ENCODE measurements at places on chromosomes 7 and 10.

DNA sequence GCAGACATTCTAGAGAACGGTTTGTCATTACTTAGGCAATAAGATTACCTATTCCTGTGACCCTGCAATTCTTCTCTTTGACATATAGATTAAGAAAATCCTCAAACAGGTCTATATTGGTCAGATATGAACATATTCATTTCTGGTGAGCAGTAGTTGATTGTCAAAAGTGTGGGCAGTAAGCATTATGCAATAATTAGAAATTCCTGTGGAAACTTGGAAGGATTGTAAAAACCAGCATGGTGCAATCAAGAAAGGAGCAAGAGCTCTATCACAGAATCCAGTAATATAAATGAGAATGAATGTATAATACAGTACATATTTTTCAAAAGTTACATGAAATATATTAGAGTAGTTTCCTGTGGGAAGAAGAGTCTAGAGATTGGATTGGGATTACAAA, 406.5 kb downstream of the SUGCT start:
- H3K4me1 ChIP-seq, result no peaks in the 10 kb centered on the region
- H3K4me3 ChIP-seq, result no peak overlapping the region
- no peaks in the 10 kb centered on the region for H3K27me3 ChIP-seq

GRCh38 chr7:157757211-157757610, 420.4 kb downstream of the DNAJB6 start:
- no peaks in the 10 kb centered on the region for H3K4me1 ChIP-seq
- no peak for ATAC-seq
- H3K36me3 ChIP-seq, result no peaks in the 10 kb centered on the region
- peaks cover 9% of the 10 kb centered on the region for H3K27me3 ChIP-seq
- no peak overlapping the region for H3K4me3 ChIP-seq
- H3K27ac ChIP-seq, result no peak overlapping the region

DNA sequence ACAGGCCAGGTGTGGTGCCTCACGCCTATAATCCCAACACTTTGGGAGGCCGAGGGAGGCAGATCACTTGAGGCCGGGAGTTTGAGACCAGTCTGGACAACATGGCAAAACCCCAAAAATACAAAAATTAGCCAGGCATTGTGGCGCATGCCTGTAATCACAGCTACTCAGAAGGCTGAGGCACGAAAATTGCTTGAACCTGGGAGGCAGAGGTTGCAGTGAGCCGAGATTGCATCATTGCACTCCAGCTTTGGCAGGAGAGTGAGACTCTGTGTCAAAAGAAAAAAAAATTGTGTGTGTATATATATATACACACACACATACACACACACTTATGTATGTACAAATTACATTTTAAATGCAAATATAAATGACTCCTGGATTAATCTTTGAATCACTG, 76.8 kb upstream of the LRRN3 start:
- H3K36me3 ChIP-seq, result no peaks in the 10 kb centered on the region
- no peaks in the 10 kb centered on the region for H3K27me3 ChIP-seq
- H3K27ac ChIP-seq, result peak overlapping the region; percentile 75
- peaks cover 28% of the 10 kb centered on the region for H3K4me1 ChIP-seq

- H3K4me3 ChIP-seq, result no peak overlapping the region
- ATAC-seq, result peak; percentile 59
- H3K4me1 ChIP-seq, result peaks cover 76% of the 10 kb centered on the region
These were observed 6.9 kb downstream of the PPIF start for GRCh38 chr10:79354141-79354540.

- H3K4me3 ChIP-seq, result no peak overlapping the region
- H3K4me1 ChIP-seq, result no peaks in the 10 kb centered on the region
- H3K27ac ChIP-seq, result no peak overlapping the region
- peaks cover 77% of the 10 kb centered on the region for H3K36me3 ChIP-seq
- no peaks in the 10 kb centered on the region for H3K27me3 ChIP-seq
These were observed 134.2 kb downstream of the SLC25A13 start for GRCh38 chr7:96187735-96188134.

DNA sequence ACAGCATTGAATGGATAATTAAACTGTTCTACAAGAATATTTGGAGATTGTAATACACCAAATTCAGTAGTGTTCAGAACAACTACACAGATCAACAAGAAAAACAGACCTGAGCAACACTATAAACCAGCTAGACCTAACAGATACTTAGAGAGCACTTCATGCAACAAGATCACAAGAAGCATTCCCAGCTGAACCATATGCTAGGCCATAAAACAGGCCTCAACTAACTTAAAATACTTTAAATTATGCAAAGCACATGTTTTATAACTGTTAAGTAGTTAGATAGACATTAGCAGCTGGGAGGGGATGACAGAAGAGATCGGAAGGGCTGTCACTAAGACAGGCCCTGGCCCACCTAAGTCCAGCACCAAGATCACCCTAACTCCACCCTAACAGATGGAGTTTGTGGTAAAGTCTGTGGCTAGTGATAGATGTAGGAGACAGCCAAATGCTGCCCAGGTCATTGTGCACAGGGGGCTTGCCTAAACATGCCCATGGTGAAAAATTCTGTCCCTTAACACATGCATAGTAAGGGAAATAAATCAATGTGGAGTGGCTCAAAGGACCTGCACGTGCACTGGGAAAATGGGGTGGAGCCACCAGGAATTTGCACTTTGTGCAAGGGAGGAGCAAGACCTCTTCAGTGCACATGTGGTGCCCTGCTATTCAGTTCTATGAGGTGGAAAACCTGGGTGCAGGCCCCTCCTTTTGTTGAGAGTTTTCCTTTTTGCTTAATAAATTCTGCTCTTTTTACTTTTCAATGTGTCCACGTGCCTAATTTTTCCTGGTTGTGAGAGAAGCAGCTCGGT, 567.8 kb upstream of the NRG3 start:
- H3K27ac ChIP-seq, result no peak overlapping the region
- H3K4me1 ChIP-seq, result no peaks in the 10 kb centered on the region
- no peaks in the 10 kb centered on the region for H3K27me3 ChIP-seq
- no peak overlapping the region for H3K4me3 ChIP-seq
- H3K36me3 ChIP-seq, result no peaks in the 10 kb centered on the region

DNA sequence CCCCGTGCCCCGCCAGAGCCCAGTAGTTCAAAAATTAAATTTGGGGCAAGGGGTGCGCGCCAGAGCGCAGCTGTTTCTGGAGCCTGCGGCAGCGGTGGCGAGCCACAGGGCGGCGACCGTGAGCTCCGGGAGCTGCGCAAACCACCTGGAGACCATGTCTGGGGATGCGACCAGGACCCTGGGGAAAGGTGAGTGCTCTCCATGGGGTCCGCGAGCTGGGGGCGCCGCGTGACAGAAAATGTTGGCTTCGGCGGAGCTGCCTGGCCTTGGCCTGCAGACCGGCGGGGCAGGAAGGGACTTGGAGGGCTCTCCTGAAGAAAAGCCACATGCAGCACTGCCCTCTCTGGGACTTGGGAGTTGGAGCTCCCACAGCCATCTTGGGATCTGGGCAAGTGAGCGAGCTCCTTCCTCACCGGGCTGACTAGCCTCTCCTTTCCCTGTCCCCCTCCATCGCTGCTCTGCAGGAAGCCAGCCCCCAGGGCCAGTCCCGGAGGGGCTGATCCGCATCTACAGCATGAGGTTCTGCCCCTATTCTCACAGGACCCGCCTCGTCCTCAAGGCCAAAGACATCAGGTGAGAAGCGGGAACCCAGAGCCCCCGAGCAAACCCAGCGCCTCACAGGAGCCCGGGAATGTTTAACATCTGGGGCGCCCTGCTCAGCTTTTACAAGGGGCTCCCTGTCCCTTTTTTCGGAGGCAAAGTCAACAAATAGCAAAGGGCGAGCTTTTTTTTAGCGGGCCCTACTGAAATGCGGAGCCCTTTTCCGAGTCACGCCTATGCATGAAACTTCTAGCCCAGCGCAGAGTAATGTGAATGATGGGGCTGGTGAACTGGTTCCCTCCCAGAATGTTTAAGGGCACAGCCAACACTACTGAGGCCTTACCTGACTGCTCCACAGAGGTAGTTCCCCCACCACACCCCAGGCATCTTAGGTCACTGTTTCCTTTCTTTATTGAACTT, 6.1 kb downstream of the GSTO2 start:
- H3K36me3 ChIP-seq, result no peaks in the 10 kb centered on the region
- H3K4me3 ChIP-seq, result peak overlapping the region; percentile 47
- peaks cover 23% of the 10 kb centered on the region for H3K27me3 ChIP-seq
- peaks cover 6% of the 10 kb centered on the region for H3K4me1 ChIP-seq

- H3K4me3 ChIP-seq, result no peak overlapping the region
- no peaks in the 10 kb centered on the region for H3K27me3 ChIP-seq
- peak; percentile 45 for ATAC-seq
- H3K27ac ChIP-seq, result no peak overlapping the region
These were observed 88.9 kb downstream of the C1GALT1 start for GRCh38 chr7:7271094-7271874.

GRCh38 chr7:75739796-75740672, 1.3 kb upstream of the HIP1 start:
- no peaks in the 10 kb centered on the region for H3K27me3 ChIP-seq
- no peaks in the 10 kb centered on the region for H3K36me3 ChIP-seq
- H3K27ac ChIP-seq, result peak overlapping the region; percentile 87
- ATAC-seq, result no peak
- peak overlapping the region; percentile 96 for H3K4me3 ChIP-seq

DNA sequence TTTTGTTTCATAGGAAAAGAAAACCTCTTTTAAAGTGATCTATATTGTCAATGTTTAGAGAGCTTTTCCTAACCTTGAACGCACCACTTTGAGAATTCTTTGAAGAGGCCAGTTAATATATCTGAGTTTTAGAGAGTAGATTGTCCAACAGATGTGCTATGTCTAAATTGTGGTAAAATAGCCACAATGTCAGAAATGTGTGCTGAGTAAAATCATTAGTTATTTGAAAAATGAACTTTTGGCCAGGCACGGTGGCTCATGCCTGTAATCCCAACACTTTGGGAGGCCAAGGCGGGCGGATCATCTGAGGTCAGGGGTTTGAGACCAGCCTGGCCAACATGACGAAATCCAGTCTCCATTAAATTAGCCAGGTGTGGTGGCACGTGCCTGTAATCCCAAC, 61.6 kb upstream of the KIAA1217 start:
- no peaks in the 10 kb centered on the region for H3K27me3 ChIP-seq
- no peaks in the 10 kb centered on the region for H3K4me1 ChIP-seq
- ATAC-seq, result no peak
- no peak overlapping the region for H3K27ac ChIP-seq
- H3K4me3 ChIP-seq, result no peak overlapping the region

DNA sequence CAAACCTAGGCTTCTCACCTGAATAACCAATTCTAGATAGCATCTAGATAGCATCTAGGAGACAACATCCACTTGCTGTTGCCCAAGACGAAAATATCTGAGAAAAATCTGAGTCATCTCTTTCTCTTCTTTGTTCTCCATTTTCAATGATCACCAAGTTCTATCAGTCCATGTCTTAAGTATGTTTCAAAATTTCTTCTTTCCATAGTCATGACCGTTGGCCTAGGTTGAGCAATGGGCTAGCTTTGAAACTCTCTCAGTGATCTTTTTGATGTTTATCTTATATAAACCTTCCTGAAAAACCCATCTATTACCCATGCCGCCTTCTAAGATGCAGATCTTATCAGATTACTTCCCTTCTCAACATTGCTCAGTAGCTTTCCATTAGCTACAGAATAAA, 23.4 kb upstream of the CASD1 start:
- ATAC-seq, result no peak
- peaks cover 7% of the 10 kb centered on the region for H3K4me1 ChIP-seq
- H3K36me3 ChIP-seq, result no peaks in the 10 kb centered on the region
- H3K27ac ChIP-seq, result no peak overlapping the region
- H3K27me3 ChIP-seq, result peaks cover 68% of the 10 kb centered on the region

GRCh38 chr10:106960812-106961211, 203.7 kb downstream of the SORCS1 start:
- ATAC-seq, result no peak
- no peak overlapping the region for H3K4me3 ChIP-seq
- H3K36me3 ChIP-seq, result no peaks in the 10 kb centered on the region
- peaks cover 15% of the 10 kb centered on the region for H3K4me1 ChIP-seq
- H3K27ac ChIP-seq, result no peak overlapping the region

GRCh38 chr7:110400411-110400810, 690.5 kb upstream of the LRRN3 start:
- no peak for ATAC-seq
- H3K36me3 ChIP-seq, result no peaks in the 10 kb centered on the region
- no peaks in the 10 kb centered on the region for H3K4me1 ChIP-seq
- H3K27ac ChIP-seq, result no peak overlapping the region
- no peak overlapping the region for H3K4me3 ChIP-seq

GRCh38 chr10:35607475-35608327, 2.6 kb downstream of the GJD4 start:
- peak overlapping the region; percentile 61 for H3K4me3 ChIP-seq
- H3K36me3 ChIP-seq, result no peaks in the 10 kb centered on the region
- no peak overlapping the region for H3K27ac ChIP-seq
- H3K27me3 ChIP-seq, result peaks cover 43% of the 10 kb centered on the region

- H3K4me3 ChIP-seq, result no peak overlapping the region
- H3K27ac ChIP-seq, result no peak overlapping the region
- no peaks in the 10 kb centered on the region for H3K36me3 ChIP-seq
- no peaks in the 10 kb centered on the region for H3K27me3 ChIP-seq
These were observed 372.3 kb upstream of the MYO3A start for GRCh38 chr10:25561758-25562157.

DNA sequence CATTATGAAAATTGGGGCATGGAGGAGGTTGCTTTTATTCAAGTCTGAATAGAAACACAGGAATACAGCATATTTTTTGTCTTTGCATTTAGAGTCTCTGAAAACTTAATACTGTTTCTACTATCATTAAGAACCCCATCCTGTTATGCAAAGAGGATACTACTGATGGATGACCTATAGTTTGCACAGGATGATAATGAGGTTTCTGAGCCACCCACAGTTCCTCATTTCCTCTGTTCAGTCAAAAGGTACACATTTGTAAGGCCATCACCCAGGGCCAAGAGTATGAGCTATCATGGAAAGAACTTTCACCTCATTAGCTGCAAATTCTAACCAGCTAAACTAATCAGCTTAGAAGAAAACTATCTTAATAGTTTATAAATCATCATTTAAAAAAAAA, 213.0 kb upstream of the CHRM2 start:
- no peak overlapping the region for H3K4me3 ChIP-seq
- H3K27ac ChIP-seq, result no peak overlapping the region
- H3K27me3 ChIP-seq, result no peaks in the 10 kb centered on the region
- no peak for ATAC-seq
- no peaks in the 10 kb centered on the region for H3K36me3 ChIP-seq

GRCh38 chr10:107919626-107920235, 755.2 kb upstream of the SORCS1 start:
- H3K4me1 ChIP-seq, result no peaks in the 10 kb centered on the region
- H3K36me3 ChIP-seq, result no peaks in the 10 kb centered on the region
- no peak overlapping the region for H3K4me3 ChIP-seq
- peaks cover 15% of the 10 kb centered on the region for H3K27me3 ChIP-seq
- no peak for ATAC-seq

GRCh38 chr10:96416643-96417042, 57.8 kb upstream of the OPALIN start:
- no peaks in the 10 kb centered on the region for H3K27me3 ChIP-seq
- no peak overlapping the region for H3K27ac ChIP-seq
- no peak overlapping the region for H3K4me3 ChIP-seq
- ATAC-seq, result no peak
- H3K4me1 ChIP-seq, result no peaks in the 10 kb centered on the region

- no peaks in the 10 kb centered on the region for H3K36me3 ChIP-seq
- no peaks in the 10 kb centered on the region for H3K4me1 ChIP-seq
- peaks cover 25% of the 10 kb centered on the region for H3K27me3 ChIP-seq
- no peak overlapping the region for H3K4me3 ChIP-seq
These were observed 21.2 kb downstream of the FOXL3 start for GRCh38 chr7:311131-311680.

- no peak for ATAC-seq
- peak overlapping the region; percentile 99 for H3K27ac ChIP-seq
- peaks cover 46% of the 10 kb centered on the region for H3K4me1 ChIP-seq
- H3K27me3 ChIP-seq, result no peaks in the 10 kb centered on the region
- no peak overlapping the region for H3K4me3 ChIP-seq
These were observed 25.1 kb downstream of the DDIT4 start for GRCh38 chr10:72298592-72299519.

- H3K36me3 ChIP-seq, result no peaks in the 10 kb centered on the region
- H3K4me1 ChIP-seq, result peaks cover 7% of the 10 kb centered on the region
- H3K4me3 ChIP-seq, result no peak overlapping the region
- no peak overlapping the region for H3K27ac ChIP-seq
- ATAC-seq, result no peak
These were observed 5.4 kb upstream of the GCK start for GRCh38 chr7:44194562-44195145.

Measured in stimulated activated memory B cell treated with anti-CD40 and anti-IgM and Interleukin-4, amounts not matched to agents 10 μg/mL and 1 μg/mL and 100 μg/mL, for 72 hours (primary cell).